Fibroblast of lung (primary cell): ENCODE measurements at places on chromosomes 12 and 14.

- DNase-seq = no peak
Measured at GRCh38 chr14:61438036-61438435, 116.7 kb downstream of the PRKCH start.

DNA sequence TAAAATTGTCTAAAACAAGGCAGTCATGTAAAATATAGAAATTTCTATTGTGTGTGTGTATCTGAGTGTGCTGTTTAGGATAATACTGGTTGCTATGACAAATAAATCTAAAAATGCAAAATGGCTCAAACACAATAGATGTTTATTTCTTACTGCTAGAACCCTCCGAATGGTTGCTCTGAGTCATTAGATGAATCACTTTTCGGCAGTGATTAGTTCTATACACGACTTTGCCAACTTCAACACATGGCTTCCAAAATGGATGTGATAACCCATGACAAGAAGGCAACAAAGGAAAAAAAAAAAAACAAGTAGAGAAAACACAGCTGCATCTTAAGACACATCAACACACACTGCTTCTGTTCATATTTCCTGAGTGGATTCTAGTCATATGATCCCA, 729.2 kb downstream of the AACS start:
- peak; percentile 92 for DNase-seq

- DNase-seq = no peak
Measured at GRCh38 chr12:118536306-118536906, 160.1 kb downstream of the SUDS3 start.

- DNase-seq = no peak
Measured at GRCh38 chr14:64278458-64278857, 15.7 kb downstream of the ESR2 start.

DNA sequence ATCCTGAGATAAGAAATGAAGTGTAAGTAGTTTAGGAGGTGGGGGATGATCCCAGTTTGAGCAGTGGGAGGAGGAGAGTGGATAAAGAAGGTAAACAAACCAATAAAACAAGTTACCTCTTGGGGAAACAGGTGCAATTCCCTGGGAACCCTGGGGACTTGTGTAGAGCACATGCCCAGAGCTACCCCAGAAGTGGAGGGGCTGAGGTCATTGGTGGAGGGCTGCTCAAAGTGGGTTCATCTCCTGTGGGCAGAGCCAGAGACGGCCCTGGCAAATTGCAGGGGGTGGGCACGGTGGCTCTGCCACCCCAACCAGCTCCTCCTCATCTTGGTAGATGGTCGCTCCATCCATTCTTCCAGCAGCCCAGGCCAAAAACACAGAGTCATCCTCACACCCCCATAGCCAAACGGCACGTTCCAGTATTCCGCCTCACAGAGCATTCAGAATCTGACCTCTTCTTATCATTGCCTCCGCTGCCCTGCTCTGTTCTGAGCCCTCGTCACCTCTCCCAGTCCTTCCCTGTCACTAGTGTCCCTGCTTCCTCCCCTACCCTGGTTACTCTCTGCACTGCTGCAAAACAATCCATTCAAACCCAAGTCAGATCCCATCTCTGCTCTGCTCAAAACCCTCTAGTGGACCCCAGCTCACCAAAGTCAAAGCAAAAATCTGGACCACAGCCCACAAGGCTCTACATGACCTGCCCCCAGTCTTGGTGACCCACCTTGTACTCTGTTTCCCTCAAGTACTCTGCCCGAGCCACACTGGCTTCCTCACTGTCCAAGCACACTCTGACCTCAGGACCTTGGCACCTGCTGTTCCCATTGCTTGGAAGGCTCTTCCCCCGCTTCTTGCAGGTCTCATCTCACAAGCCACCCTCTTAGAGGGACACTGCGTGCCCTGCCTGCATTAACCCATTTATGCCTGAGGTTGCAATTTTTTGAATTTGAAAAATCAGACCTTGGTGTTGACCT, 5.5 kb downstream of the CYP46A1 start:
- DNase-seq = no peak

DNA sequence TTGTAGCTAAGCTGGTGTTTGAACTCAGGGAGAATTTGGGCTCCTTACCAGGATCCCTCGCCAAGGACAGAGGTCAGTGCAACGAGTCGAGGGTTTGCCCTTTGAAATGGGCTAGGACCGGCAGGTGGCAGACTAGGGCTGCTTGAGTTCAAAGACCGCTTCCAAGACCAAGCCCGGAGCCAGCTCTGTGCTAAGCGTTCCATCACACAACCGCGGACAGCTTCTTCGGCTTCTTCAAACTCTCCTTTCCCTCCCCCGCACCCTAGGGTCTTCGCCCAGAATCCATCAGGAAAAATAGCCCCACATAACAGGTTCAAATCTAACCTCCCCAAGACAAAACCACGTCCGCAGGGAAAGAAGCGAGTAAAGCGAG, 705 bp upstream of the FLVCR2 start:
- peak; percentile 88 for DNase-seq

GRCh38 chr12:97968641-97969197, 506.1 kb downstream of the RMST start:
- no peak for DNase-seq

DNA sequence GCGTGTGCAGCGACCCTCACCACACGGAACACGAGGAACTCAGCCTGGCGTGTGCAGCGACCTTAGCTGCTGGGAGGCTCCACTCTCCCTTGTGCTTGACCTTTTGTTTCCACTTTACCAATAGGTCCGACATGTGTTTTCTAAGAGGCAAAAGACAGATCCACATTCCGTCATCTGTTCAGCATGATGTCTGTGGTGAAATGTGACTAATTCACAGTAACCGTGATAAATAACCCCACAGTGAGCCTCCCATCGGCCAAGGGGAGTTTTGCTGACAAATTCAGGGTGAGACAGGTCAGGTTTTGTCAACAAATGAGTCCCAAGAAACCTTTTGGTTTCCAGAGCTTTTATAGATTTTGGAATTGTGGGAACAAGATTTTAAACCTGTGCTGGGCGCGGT, 55.9 kb downstream of the MOK start:
- DNase-seq = peak; percentile 24

DNA sequence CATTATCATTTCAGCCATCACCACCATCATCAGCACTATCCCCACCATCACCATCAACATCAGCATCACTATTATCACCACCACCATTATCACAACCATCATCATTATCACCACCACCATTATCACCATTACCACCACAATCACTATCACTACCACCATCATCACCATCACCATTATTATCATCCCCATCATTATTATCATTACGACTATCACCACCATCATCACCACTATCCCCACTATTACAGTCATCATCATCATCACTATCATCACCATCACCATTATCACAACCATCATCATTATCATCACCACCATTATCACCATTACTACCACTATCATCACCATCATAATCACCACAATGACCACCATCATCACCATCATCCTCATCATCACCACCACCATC, 50.4 kb upstream of the CMKLR1 start:
- DNase-seq = no peak

DNA sequence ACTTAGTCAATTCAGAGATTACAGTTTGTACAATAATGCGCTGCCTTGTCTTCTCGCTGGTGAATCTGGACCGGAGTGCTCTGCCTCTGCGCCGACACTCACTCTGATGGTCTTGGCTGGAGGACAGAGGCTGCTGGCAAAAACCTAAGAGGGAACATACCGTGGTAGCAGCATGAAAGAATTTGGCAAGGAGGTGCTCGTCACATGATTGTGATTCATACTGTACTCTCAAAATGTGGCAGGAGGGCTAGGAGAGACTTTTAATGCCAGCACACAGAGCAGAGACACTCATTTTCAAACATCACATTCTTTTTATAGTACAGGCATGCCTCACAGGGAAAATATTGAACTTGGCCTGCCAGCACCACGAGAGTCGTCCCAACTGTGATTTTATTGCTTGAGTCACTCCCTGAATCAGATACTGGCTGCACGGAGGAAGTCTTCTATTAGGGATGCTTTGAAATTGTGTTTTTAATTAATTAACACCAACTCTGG, 67.8 kb downstream of the HMGA2 start:
- DNase-seq = peak; percentile 99

- peak; percentile 90 for DNase-seq
Measured at GRCh38 chr14:88613552-88614010, 50.7 kb downstream of the ZC3H14 start.

DNA sequence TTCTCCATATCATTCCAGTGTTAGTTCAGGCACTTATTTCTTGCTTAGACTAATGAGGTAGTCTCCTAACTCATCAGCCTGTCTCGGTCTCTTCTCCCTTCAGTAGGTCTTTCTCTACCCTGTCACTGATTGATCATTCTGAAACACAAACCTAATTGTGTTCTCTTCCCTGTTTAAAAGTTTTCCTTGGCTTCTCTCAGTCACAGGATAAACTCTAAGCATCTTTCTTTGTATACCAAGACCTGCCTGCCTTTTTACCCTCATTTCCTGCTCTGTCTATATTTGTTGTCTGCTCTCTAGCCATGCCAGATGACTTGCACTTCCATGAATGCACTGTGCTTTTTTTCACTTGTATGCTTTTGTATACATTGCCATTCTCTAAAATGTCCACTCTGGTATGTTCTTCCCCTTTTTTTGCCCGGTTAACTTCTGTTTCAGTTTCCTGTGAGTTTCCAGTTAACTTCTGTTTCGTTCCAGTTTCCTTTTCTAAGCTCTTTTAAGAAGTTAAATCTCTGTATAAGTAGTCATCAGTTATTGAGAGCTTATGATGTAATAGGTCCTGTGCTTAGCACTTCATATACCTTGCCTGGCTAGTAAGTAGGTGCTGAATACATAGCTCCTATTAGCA, 12.8 kb downstream of the DIP2B start:
- peak; percentile 70 for DNase-seq

DNA sequence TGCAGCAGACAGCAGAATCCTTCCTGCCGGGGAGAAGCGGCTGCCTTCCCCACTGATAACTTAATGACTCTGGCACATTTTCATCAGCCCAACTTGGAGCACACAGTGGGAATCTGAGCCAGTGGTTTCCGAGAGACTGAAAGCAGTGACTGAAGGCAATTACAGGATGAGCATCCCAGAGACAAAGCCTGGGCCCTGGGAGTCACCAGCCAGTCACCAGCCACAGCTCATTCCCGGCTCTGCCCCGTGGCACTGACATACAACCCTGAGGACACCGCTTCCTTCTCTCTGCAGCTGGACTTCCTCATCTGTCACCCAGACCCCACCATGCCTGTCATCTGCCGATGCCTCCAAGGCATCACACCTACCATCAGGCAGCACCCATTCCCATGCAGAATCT, 192.3 kb downstream of the DPF3 start:
- peak; percentile 36 for DNase-seq

GRCh38 chr12:90174198-90174510, 465.5 kb upstream of the ATP2B1 start:
- peak; percentile 48 for DNase-seq

GRCh38 chr12:121955258-121956237, 37.2 kb downstream of the CFAP251 start:
- no peak for DNase-seq

- DNase-seq = no peak
Measured at GRCh38 chr12:12019881-12020280, 50.9 kb upstream of the BCL2L14 start.

- no peak for DNase-seq
Measured at GRCh38 chr12:20132818-20133217, 235.5 kb upstream of the PDE3A start.

DNA sequence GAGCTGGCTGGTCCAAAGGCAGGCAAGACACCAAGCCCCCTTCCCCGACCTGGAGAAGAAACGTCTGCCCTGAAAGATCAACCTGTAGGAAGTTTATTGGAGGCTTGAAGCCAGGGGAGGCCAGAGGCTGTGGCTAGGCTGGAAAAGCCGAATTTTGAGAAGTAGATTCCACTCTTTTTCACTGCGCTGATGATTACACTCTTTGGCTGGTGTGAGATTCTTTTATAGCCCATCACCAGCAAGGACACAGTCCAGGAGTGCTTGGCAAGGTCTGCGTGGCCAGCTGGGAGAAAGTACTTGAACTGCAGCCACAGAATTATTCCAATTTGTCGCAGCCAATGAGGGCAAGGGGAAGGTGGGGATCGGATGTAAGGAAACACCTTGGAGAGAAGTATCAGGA, 45.0 kb downstream of the SYNE3 start:
- no peak for DNase-seq

DNA sequence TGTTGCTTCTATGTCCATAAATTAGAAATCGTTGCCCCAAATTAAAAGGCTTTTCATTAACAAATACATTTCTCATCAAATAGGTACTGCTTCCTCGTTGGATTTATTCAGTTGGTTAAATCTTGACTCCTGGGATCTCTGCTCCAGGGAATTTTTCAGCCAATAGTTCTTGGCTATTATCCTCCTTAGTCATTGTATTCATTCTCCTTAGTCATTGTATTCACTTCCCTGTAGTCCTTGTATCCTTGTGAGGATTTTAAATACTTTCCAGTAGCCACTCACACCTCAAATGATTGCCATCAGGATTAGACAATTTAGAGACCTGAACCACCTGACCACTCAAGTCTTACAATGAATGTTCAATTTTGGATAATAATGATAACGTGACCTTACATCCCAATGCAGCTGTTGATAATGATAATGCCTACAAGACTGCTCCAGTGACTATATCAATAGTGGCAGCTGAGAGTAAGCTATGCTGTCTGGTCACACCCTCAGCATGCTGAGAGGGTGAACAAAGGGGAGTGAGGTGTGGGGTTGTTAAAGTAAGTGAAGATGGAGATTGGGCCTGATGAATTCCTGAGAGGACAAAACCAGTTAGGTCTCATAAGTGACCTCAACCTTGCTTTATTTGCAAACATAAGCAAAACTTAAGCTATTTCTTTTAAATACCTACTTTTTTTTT, 193.7 kb upstream of the RTL1 start:
- no peak for DNase-seq
